ENCODE measurements at places on chromosomes 12 and 14. TPM values are rescaled to one million over a fixed set of nuclear protein-coding genes. Genes with fewer than 3 reads are reported as not detected.

GRCh38 chr12:65596514-65597091 is 227.7 kb upstream of the HMGA2 start:
- H3K27ac ChIP-seq = no peak overlapping the region
- DNase-seq = no peak
- H3K4me3 ChIP-seq = no peak overlapping the region
- no peaks in the 10 kb centered on the region for H3K27me3 ChIP-seq

DNA sequence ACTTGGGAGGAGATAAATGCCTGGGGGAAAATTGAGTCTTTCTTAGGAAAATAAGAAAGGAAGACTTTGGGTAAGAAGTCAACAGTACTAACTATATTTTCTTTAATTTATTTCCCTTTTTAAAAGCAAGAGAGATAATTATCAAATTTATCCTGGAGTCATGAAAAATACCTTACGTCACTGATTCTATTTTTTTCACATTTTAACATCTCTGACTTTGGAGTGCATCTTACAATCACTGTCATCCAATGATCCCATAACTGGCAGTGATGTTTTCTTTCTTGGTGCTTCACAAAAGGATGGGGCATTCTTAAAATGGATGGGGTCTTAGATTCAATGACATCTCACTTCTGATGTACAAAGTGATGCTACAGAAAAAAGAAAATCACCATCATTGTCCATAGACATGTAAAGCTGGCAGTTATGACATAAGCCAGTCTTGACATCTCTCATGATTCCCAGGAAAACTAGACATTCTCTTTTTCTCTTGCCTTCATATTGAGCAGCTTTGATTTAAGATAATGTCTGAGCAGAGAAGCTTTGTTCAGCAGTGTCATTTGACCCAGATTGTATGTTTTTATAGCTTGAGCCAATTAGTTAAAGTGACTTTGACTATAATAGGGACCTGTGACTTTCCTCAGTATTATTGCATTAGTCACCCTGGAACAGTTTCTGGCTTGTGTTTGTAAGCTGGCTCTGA is 236.2 kb downstream of the EGLN3 start:
- no peak overlapping the region for H3K27ac ChIP-seq
- H3K4me3 ChIP-seq = no peak overlapping the region
- no peaks in the 10 kb centered on the region for H3K4me1 ChIP-seq

- DNase-seq = peak; percentile 74
- peaks cover 3% of the 10 kb centered on the region for H3K27me3 ChIP-seq
- no peak overlapping the region for H3K4me3 ChIP-seq
- H3K36me3 ChIP-seq = no peaks in the 10 kb centered on the region
Measured at GRCh38 chr12:2583091-2583497, 211.7 kb upstream of the FKBP4 start.

DNA sequence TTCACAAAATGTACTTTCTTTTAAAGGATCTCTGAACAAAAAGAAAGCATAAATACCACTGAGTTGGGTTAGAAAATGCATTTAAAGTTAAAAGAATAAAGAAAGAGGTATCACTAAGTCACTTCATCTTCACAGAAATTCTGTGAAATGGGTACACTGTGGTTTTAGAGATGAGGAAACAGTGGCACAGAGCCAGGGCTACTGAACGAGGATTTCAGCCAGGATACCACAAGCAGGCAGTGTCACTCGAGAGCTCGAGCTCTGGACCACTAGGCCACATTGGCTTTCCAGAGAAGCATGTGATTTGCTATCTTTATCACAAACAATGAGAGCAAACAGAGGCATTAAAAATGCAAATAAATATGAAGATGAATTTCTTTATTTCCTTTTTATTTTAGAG is 51.0 kb downstream of the WDHD1 start:
- no peak overlapping the region for H3K27ac ChIP-seq
- no peaks in the 10 kb centered on the region for H3K36me3 ChIP-seq
- no peak overlapping the region for H3K4me3 ChIP-seq
- H3K27me3 ChIP-seq = no peaks in the 10 kb centered on the region
- no peak for DNase-seq
- H3K4me1 ChIP-seq = no peaks in the 10 kb centered on the region

- H3K4me1 ChIP-seq = no peaks in the 10 kb centered on the region
- no peak overlapping the region for H3K4me3 ChIP-seq
- no peak for DNase-seq
- no peaks in the 10 kb centered on the region for H3K36me3 ChIP-seq
Measured at GRCh38 chr12:29116414-29116813, 32.7 kb upstream of the FAR2 start.

- peaks cover 40% of the 10 kb centered on the region for H3K4me1 ChIP-seq
- H3K27me3 ChIP-seq = no peaks in the 10 kb centered on the region
- no peaks in the 10 kb centered on the region for H3K36me3 ChIP-seq
- H3K27ac ChIP-seq = no peak overlapping the region
Measured at GRCh38 chr14:93044556-93044955, 71.2 kb downstream of the ITPK1 start.

DNA sequence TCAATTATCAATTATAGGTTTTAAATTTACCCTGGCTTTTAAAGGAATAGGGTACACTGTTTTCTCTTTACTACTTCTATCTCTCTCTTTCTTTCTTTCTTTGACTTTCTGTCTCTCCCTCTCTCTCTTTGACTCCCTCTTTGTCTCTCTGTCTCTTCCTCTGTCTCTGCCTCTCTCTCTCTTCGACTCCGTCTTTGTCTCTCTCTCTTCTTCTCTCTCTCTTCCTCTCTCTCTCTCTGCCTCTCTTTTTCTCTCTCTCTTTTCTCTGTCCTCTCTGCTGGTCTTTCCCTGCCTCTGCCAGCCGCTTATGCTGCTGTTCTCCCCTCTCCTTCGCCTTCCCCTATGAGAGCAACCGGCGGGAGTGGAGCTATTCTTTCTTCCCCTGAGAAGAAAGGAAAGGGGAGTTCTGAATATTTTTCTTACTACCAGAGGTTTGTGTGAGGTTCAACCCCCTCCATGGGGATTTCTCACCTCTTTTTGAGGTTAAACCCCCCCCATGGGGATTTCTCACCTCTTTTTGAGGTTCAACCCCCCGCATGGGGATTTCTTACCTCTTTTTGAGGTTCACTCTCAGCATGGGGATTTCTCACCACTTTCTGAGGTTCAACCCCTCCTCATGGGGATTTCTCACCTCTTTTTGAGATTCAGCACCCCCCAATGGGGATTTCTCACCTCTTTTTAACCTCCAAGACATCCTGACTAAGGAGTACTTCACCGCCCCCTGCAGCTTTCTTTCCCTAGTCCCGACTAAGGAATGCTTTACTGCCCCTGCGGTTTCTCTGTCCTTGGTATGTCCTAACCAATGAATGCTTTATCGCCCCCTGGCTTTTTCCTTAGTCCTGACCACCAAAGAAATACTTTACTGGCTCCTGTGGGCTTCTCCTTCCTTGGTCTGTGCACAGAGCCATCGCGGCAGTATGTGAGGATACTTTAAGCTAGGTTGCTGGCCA is 27.4 kb upstream of the DDHD1 start:
- H3K36me3 ChIP-seq = no peaks in the 10 kb centered on the region
- no peak for DNase-seq
- H3K4me3 ChIP-seq = no peak overlapping the region
- H3K27me3 ChIP-seq = no peaks in the 10 kb centered on the region
- no peaks in the 10 kb centered on the region for H3K4me1 ChIP-seq

GRCh38 chr14:36524874-36525745 is 5.1 kb upstream of the NKX2-1 start:
- no peaks in the 10 kb centered on the region for H3K36me3 ChIP-seq
- peak; percentile 66 for DNase-seq
- peaks cover 54% of the 10 kb centered on the region for H3K27me3 ChIP-seq
- peaks cover 16% of the 10 kb centered on the region for H3K4me1 ChIP-seq
- no peak overlapping the region for H3K27ac ChIP-seq

DNA sequence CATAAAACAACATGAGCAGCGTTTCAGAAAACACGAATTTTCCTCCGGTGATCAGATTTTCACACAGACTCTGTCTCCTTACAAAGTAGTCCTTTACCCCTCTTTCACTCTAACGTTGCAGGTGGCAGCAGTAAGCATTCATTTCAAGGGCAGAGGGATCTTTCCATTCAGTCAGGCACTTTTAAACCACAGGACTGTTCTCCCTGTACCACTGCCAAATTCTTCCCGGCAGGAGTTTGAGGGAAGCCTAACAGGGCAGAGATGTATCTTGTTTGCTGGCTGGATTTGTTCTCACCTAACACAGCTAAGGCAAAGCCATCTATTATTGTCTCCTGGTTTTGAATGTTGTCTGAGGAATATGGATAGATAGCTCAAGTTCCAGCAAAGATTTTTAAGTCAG is 1187.3 kb upstream of the SEL1L start:
- no peaks in the 10 kb centered on the region for H3K27me3 ChIP-seq
- H3K4me3 ChIP-seq = no peak overlapping the region
- no peak overlapping the region for H3K27ac ChIP-seq

GRCh38 chr12:81573228-81573627 is 185.9 kb downstream of the PPFIA2 start:
- no peaks in the 10 kb centered on the region for H3K4me1 ChIP-seq
- no peak overlapping the region for H3K27ac ChIP-seq
- H3K27me3 ChIP-seq = no peaks in the 10 kb centered on the region

DNA sequence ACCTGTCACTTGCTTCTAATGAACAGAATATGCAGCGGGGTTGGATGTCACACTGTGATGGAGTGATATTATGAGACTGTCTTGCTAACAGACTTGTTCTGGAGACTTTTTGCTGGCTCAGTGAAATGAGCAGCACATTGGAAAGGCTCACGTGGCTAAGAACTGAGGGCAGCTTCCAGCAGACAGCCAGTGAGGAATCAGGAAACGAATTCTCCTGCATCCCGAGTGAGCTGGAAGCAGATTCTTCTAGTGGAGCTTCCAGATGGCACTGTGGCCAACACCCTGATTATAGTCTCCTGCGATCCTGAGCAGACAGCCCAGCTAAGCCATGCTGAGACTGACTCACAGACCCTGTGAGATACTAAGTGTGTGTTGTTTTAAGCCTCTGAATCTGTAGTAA is 16.1 kb upstream of the TSPAN9 start:
- H3K36me3 ChIP-seq = no peaks in the 10 kb centered on the region
- H3K27me3 ChIP-seq = no peaks in the 10 kb centered on the region
- H3K4me1 ChIP-seq = peaks cover 5% of the 10 kb centered on the region
- no peak overlapping the region for H3K4me3 ChIP-seq
- H3K27ac ChIP-seq = no peak overlapping the region

- no peaks in the 10 kb centered on the region for H3K36me3 ChIP-seq
- no peak for DNase-seq
- H3K4me1 ChIP-seq = no peaks in the 10 kb centered on the region
Measured at GRCh38 chr12:27437839-27438238, 8.7 kb upstream of the SMCO2 start.

DNA sequence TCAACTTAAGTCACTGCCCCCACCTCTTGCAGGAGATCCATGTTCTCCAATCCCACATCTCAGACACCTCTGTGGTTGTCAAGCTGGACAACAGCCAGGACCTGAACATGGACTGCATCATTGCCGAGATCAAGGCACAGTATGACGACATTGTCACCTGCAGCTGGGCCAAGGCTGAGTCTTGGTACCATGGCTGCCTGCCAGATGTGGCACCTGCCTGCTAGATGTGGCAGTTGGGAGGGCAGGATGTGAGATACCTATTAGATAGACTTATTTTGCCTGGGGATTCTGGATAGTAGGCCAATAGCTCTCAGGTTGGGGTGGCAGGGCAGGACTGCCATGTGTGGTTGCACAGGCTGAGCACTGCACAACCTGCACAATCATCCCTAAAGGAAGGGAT is 7.9 kb upstream of the KRT86 start:
- no peak overlapping the region for H3K4me3 ChIP-seq
- DNase-seq = no peak
- no peaks in the 10 kb centered on the region for H3K4me1 ChIP-seq
- H3K27me3 ChIP-seq = peaks cover 2% of the 10 kb centered on the region
- H3K27ac ChIP-seq = no peak overlapping the region

GRCh38 chr14:66746316-66747006 is 238.5 kb downstream of the GPHN start:
- no peaks in the 10 kb centered on the region for H3K27me3 ChIP-seq
- H3K4me3 ChIP-seq = no peak overlapping the region
- no peak overlapping the region for H3K27ac ChIP-seq
- peaks cover 18% of the 10 kb centered on the region for H3K4me1 ChIP-seq
- no peaks in the 10 kb centered on the region for H3K36me3 ChIP-seq

DNA sequence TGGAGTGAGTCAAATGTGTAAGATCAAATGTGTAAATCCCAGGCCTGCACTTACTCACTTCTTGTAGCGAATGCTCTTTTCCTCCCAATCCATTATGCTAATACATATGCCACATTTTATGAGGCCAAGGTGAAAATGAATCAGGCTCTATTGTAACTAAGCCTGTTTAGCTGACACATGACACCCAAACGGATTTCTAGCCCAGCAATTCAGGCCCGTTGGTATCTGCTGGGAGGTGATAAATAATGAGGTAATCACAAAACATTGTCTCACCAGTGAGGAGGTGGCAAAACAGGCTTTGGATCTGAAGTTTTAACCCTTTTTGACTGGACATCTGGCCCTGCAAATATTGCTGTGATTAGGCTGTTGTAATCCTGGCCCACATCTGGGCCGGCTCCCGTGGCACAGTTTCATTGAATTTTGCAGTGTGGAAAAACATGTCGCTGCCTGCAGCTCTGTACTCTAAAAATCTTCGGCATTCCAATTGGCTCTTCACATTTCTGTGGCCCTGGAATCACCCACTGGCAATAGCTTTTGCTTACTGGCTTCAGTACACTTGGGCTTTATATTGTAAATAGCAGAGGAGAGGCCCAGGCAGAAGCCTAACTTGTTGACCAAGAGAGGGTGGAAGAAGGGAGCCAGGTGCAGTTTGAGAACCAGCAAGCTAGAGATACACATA is 106.1 kb downstream of the PAX9 start:
- no peaks in the 10 kb centered on the region for H3K27me3 ChIP-seq
- H3K27ac ChIP-seq = no peak overlapping the region
- no peaks in the 10 kb centered on the region for H3K4me1 ChIP-seq

DNA sequence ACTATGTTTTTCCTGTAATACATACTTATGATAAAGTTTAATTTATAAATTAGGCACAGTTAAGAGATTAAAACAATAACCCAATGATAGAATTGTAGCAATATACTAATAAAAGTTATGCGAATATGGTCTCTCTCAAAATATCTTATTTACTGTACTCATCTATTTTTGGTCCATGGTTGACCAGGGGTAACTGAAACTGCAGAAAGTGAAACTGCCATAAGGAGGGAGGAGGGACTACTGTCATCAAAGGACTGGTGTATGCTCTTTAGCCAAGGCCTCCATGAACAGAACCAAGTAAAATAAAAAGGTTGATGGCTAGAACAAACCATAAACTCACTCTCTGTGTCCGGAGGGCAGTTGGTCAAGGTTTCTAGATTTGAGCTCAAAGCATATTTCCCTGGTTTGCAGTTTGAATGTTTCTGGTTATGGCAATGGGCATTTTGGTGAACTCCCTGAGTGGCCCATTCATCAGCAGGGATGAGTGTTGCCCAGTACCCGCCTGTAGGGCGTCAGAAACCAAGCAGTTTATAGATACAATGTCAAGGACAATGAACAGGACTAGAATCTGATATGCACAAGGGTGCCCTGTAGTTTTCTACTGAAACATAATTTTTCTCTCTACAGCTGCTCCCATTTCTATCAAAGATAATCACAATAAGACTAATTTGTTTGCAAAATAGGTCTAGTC is 19.8 kb downstream of the LEMD3 start:
- no peaks in the 10 kb centered on the region for H3K27me3 ChIP-seq
- no peaks in the 10 kb centered on the region for H3K36me3 ChIP-seq
- H3K4me1 ChIP-seq = peaks cover 45% of the 10 kb centered on the region

The KRT1 gene
- 0.25 TPM for total RNA-seq

The RNASE7 gene
- 0.34 TPM for total RNA-seq

The RHNO1 gene
- 1.8 TPM for total RNA-seq

All from psoas muscle (tissue), 8 donors.